Fibroblast of villous mesenchyme (primary cell): ENCODE measurements at places on chromosomes 5 and 9.
A peak's percentile ranks its signal among the peaks of the same experiment; 100 is the strongest.

- no peak for DNase-seq
These were observed 671.8 kb upstream of the SEMA6A start for GRCh38 chr5:117246424-117246823.

DNA sequence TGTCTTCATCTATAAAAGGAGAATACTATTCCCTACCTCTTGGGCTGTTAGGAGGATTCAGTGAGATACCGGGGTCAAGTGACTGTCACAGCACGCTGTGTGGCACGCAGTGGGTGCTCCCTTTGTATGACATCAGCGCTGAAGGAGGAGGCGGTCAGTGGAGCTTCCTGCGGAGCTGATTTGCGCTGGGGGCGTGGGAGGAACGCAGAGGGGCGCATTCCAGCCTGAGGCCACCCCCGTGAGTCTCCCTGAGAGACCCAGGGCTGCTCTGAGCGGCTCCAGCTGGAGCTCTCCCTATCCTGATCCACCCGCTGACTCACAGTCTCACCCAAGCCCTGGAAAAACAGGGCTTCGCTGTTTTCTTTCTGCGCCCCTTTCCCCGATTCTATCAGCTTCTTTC, 24.3 kb upstream of the NEURL1B start:
- peak; percentile 58 for DNase-seq

DNA sequence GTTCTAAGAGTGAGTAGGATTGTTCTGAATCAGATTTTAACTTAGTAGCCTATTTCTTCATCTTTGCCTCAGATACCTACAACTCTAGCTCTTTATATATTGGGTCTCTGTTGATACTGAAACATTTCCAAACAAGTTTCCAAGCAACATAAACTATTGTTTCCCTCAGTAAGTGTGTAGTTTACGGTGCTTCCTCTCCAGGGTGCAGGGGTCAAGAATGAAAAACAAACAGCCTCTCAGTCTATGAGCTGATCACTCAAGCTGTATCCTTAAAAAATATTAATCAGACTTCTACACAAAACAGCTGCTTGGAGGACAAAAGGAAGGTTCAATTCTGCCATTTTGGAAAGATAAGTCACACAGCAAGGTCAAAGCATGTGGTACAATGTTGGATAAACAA, 75.0 kb downstream of the ADAMTS12 start:
- peak; percentile 61 for DNase-seq

GRCh38 chr9:100379862-100380261, 27.1 kb upstream of the TEX10 start:
- DNase-seq, result peak; percentile 57

DNA sequence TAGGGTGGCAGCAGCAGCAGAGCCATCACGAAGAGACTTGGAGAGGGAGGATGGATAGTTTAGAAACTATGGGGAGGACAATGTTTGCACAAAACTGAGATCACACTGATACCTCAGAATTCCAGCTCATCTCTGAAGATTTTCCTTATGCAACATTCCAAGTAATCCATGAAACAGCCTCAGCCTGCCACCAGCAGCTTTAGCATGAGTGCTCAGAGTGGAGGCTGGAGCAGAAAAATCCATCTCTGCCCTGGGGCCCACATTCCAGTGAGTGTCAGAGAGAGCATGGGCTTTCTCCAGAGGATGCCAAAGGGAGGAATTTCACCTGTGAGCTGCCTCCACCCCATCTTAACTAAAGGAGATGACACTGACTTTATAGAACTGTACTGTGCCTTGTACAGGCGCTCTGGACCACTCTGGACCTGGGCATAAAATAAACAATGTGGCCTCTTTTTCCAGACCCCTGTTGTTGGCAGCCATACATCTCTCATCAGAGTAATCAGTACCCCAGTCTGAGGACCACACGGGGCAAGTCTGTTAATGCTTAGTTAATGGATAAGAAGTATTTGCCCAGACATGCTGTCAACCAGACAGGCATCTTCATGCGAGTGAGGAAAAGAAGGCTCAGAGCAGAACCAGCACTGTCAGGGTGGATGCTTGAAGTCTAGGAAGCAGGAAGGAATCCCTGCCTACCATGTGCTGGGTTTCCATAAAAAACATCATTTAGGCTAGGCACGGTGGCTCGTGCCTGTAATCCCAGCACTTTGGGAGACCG, 440.9 kb downstream of the ENC1 start:
- DNase-seq, result peak; percentile 22

- DNase-seq, result no peak
These were observed 87.2 kb downstream of the PGM5 start for GRCh38 chr9:68443624-68444023.

DNA sequence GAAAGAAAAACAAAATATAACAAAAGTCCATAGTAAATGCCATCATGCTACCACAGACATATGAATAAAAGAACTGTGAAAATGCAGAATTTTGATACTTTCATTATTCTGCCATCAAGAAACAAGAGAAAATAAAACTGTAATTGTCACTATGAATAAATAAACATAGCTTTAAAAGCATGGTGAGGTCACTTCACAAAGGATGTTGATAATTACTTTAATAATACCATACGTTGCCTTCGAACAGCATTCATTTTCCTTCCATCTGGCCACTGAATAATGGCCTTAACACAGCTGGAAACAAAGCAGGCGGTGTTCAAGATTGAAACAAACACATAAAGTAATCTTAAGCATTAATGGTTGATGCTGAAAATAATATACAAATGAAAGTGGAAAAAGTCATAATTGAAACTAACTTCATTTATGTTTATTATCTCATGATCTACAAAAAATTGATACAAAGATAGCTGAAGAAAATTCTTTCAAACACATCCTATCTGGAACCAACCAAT, 102.0 kb downstream of the AGTPBP1 start:
- DNase-seq, result no peak

- DNase-seq, result peak; percentile 6
These were observed 72.5 kb upstream of the GPR151 start for GRCh38 chr5:146588331-146589027.

DNA sequence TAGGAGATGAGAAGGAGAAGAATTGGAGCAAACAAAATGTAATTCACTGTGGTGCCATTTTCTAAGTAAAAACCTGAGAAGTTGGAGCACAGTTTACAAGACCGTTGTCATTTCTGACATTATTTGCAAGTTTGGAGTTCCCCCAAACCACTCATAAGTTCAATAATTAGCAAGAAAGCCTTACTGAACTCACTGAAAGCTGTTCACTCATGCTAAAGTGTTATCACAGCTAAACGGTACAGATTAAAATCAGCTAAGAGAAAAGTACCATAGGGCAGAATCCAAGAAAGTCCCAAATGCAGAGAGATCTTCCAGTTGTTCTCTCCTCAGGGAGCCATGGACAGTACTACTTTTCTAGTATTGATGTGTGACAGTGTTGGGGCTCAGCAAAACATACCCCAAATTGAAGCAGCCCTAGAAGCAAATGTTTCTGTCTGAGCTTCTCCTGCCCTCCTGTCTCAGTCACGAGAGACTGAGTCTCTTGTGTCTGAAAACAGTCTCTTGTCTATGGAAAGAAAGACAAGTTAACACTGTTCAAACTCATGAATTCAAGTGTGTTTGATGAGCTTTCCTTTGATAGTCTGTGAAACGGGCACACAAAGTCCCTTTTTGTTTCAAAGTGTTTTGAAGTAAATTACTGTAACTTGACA, 221.2 kb downstream of the GABRG2 start:
- no peak for DNase-seq

GRCh38 chr9:108496846-108497245, 358.9 kb downstream of the ACTL7B start:
- no peak for DNase-seq

DNA sequence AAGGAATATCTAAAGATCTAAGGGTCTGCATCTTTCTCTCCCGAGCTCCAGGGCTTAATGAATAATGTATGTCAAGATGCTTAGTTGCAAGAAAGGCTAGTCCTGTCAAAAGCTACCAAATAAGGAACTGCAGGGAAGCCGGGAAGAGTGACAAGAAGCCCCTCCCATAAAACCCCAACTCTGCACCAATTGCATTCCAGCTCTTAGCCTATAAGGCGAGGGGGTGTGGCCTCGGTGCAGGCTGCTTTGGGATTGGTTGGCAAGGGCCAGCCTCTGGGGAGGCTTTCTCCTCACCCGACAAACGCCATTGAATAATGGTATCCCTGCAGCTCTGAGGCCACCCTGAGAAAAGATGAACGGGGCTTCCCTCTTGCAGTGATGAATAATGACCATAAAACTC, 416.9 kb downstream of the RAB3C start:
- no peak for DNase-seq

DNA sequence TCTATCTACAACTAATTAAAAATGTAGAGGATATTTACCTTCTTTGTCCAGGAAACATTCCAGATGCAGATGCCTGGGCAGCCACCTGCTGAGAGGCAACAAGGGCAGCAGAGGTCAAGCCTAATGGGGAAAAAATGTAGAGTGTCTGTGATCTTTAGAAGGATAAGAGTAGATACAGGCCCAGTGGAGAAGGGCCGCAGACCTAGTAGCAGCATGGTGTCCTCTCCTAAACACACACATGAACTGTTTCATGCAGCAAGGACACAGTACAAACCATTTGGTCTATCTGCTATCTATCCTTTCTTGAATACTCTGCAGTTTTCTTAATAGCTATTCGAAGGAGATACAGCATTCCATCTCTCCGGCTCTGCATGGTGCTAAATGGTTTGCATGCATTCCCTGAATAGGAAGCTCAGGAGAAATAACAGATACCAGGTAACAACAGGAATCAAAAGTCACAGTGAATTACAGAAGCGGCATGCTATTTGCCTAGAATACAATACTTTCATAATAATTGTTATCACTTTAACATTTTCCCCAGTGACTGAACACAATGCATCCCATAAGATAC, 107.3 kb downstream of the ZNF608 start:
- DNase-seq, result no peak

DNA sequence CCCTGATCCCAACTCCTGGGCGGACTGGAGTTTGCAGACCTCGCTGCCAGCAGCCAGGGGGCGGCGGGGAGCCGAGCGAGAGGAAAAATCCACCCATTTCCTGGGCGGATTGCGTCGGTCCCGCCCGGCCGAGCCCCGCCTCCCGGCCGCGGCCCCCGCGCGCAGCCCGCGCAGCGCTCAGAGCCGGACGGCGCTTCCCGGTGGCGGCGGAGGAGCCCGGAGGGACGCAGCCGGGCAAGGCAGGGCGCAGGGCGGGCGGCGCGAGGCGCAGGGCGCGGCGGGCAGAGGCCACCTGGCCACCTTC, at the start of gene OLFM1:
Gene OLFM1, plus strand, starts transcription at position 180 of the 304 bp plus-strand sequence. CDS start 322 bp downstream, outside the sequence.
- DNase-seq, result peak; percentile 47

GRCh38 chr9:74644023-74644422, 146.9 kb downstream of the RORB start:
- DNase-seq, result no peak

GRCh38 chr5:19975795-19976194, 12.2 kb downstream of the CDH18 start:
- no peak for DNase-seq

- DNase-seq, result no peak
These were observed 8.1 kb downstream of the CATSPER3 start for GRCh38 chr5:134975843-134976242.

GRCh38 chr5:158198636-158199035, 339.7 kb upstream of the CLINT1 start:
- DNase-seq, result no peak

- DNase-seq, result no peak
These were observed 15.0 kb upstream of the PFDN1 start for GRCh38 chr5:140317859-140318258.

DNA sequence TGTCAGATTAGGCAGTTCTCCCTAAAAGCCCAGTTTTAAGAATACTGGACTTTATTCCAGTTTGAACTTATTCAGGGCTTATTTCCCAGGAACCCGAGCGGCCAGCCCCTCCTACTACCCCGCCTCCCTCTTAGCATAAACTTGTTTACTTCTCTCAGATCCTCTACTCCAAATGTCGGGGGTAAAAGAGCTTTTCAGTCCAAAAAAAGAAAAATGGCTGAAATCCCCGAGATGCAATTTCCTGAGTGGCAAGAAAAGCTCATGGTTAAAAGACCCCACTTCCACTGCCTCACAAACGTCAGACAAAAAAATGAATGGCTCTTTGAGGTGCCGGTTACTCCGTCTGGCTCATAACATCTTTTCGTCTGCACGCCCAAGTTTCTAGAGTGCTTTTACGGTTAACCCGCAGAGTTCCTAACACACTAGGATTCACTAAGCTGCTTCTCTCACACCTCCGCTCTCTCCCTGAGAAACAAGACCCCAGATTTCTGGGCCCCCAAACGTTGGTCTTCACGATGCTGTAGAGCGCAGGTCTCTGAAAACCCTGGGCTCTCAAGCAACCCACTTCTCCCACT, 402 bp downstream of the BRD8 start:
- peak; percentile 30 for DNase-seq

GRCh38 chr5:6822068-6822467, 108.8 kb downstream of the TENT4A start:
- no peak for DNase-seq

DNA sequence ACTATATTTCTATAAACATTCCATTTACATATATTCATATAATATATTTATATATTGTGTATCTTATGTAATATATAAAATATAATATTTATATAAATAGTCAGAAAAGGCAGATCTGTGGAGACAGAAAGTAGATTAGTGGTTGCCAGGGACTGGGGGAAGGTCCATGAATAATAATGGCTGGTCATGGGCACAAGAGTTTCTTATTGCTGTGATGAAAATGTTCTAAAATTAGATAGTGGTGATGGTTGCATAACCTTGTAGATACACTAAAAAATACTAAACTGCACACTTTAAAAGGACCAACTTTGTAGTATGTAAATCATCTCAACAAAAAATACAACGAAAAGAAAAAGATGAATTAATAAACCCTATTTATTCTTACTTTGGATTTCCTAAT, 47.3 kb downstream of the NUP155 start:
- DNase-seq, result no peak

- DNase-seq, result no peak
These were observed 134.0 kb downstream of the PARP8 start for GRCh38 chr5:50800410-50800809.

- DNase-seq, result no peak
These were observed 270.1 kb downstream of the ARHGEF28 start for GRCh38 chr5:73896097-73896496.

DNA sequence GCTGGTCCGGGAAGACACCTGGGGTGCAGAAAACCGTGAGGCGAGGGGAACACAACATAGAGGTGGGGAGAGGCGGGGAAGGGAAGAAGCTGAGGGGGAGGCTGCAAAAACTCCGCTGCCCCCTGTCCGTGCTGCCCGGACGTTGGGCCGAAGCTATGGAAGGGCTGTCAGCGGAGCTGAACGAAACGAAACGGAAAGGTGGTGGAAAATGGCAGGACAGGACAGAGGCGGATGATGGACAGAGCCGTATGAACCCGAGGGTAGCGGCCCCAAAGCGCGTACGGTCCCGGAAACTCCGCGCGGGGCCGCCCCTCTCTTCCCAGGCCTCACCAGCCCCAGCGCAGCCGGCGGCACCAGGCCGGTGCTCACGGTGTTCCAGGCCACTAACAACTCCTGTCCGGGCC, 272 bp downstream of the ANAPC2 start:
- no peak for DNase-seq

- no peak for DNase-seq
These were observed 323.9 kb downstream of the TMEM161B start for GRCh38 chr5:87944553-87945285.

DNA sequence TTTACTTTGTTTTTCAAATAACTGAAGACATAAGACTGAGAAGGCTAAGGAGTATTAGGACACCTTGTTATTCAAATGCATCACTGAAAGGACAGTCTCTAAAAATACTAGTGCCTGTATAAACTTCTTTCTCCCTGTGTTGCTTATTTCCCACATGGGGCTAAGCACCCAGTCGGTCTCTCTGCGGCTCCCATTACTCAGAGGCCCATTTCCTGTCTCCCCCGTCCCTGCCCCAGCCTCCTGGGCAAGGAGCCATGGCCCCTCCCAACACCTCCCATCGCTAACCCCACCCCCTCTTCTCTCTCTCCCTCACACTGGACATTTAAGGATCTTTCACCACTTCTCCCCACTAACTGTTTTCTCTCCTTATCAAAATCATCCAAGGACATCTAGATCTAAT, 81.9 kb downstream of the EBF1 start:
- peak; percentile 89 for DNase-seq
